A549 (cell line): ENCODE measurements at places on chromosomes 1 and 21. TPM values are rescaled to one million over a fixed set of nuclear protein-coding genes. Genes with fewer than 3 reads are reported as not detected.

- DNase-seq, result no peak
These were observed 30.2 kb upstream of the C1orf105 start for GRCh38 chr1:172390301-172390682.

DNA sequence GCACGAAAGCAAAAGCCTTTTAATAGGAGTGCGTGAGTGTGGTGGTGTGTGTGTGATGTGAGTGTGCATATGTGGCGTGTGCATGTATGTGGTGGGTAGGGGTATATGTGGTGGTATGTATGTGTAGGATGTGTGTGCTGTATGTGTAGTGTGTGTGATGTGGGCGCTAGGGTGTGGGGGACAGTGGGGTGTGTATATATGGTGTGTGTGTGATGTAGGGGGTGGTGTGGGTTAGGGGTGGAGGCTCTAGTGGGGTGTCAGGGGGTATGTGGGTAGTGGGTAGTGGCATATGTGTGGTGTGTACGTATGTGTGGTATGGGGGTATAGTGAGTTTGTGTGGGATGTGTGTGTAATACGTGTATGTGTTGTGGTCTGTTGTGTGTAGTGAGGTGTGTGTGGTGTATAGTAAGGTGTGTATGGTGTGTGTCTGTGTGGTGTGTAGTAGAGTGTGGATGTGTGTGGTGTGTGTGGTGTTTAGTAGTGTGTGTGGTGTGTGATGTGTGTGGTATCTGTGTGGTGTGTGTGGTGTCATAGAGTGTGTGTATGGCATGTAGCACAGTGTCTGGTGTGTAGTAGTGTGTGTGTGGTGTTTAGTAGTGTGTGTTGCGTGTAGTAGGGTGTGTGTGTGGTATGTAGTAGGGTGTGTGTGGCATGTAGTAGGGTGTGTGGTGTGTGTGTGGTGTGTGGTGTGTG, 86.0 kb downstream of the SYT2 start:
- DNase-seq, result no peak

GRCh38 chr1:27284425-27285273, 37.3 kb upstream of the TMEM222 start:
- peak; percentile 73 for DNase-seq

- DNase-seq, result peak; percentile 55
These were observed 543 bp downstream of the ABCB10 start for GRCh38 chr1:229557913-229558414.

DNA sequence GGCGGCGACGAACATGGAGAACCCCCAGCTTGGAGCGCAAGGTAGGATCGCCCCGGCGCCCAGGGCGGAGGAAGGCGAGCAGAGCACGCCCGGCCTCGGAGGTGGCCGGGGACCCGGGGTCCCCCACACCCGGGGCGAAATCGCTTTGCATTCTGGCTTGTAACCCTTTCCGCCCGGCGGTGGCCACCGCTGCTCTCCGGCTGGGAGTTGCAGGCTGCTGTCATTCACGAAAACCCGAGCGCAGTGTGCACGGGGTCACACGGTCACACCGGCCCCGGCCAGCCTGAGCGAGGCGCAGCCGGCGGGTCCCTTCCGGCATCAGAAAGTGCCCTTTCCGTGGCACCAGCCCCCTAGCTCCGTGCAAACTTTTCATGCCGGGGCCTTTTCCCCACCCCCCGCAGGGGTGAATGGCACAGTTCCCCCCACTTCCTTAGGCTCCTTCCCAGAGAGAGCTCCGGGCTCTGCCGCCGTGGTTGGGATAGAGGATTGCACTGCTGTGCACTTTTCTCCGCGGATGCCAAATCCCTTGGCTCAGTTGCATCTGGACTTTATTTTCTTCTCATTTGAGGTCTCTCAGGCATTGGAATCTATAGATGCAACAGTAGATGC, 802 bp downstream of the KAZN start:
- no peak for DNase-seq

GRCh38 chr21:31559368-31560119, 99.9 kb upstream of the SOD1 start:
- DNase-seq, result peak; percentile 94

DNA sequence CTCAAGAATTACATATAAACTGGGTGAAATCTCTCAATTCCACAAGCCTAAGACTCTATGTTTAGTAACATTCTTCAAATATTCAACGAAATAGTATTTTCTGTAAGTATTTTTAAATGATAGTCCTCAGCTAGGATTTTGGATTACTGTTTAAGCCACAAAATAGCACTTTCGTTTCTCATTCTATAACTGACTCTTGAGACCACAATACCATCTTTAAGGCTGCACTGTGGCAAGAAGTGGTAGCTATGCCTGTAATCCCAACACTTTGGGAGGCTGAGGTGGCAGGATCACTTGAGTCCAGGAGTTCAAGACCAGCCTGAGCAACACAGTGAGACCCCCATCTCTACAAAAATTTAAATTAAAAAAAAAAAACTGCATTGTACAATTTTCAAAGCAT, 126.7 kb downstream of the CDC42BPA start:
- no peak for DNase-seq

GRCh38 chr21:42315296-42315891, at the start of gene TFF3:
Gene TFF3 (minus strand): TSS chr21:42315409. CDS start chr21:42315374, 35 bp downstream.
- DNase-seq, result peak; percentile 6

GRCh38 chr1:224047538-224047937, 66.4 kb upstream of the FBXO28 start:
- no peak for DNase-seq

DNA sequence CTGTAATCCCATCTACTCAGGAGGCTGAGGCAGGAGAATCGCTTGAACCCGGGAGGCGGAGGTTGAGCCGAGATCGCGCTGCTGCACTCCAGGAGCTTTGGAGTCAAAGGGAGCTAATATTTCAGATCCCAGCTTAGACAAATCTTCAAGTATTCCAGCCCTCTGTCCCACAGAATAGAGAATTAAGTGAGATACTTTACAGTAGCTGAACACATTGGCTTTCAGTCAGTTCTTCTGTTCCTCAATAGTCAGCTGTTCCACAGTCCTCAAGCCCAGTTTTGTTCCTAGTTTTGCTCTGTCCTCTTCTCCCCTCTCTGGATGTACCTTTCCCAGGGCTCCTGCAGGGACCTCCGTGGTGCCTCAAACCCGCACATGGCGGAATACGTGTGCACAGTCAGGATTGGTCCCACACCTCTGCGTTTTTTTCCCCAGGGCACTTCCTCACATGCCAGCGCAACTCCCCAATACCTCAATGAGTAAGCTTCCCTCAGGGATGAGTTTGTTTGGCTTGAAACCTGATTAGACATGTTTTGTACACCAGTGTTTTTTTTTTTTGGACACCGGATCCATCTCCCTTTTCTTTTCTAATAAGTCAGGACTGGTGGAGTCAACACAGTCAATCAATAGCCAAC, 1.2 kb downstream of the MFN2 start:
- DNase-seq, result no peak

DNA sequence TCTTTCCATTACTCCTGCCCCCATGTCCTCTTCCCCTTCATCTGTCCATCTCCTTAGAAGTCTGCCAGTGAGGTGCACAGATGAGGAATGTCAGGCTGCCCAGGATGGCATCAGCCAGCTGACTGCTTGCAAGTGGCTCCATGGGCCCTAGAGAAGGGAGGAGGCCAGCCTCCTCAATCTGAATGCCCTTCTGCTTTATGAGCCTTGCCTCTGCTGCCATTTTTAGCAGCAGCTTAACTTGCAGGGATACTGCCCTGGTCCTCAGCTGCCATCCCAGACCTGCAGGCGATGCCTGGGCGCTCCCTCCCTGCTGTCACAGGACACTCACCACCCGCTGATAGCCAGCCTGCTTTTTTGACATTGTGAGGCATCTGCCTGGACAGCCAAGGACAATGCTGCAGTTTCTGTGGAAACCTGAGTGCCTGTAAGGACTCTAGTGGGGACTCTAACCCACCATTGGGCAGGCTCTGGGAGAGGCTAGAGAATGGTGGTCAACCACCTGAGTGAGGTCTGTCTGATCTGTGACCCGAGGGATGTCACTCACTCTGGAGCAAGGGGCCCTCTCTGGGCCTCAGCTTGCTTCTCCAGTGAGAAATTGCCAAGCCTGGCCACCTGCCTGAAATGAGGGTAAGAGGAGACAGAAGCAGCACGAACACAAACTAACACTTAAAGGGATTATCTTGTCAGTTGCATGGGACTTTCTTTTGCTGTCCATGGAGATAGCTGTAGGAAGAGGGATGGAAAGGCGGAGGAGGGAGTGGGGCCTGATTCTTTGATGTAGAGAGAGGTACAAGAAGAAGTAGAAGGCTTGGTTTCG, 185.0 kb downstream of the MIS18A start:
- DNase-seq, result no peak

Gene BSND
- polyA plus RNA-seq, result not detected in 3 replicates

Gene PLXNA2
- 0.36 to 0.62 TPM (median 0.45 TPM) in 3 replicates for polyA plus RNA-seq
